ENCODE measurements at places on chromosomes 13 and 19. TPM values are rescaled to one million over a fixed set of nuclear protein-coding genes. Genes with fewer than 3 reads are reported as not detected.
A peak's percentile ranks its signal among the peaks of the same experiment; 100 is the strongest.

DNA sequence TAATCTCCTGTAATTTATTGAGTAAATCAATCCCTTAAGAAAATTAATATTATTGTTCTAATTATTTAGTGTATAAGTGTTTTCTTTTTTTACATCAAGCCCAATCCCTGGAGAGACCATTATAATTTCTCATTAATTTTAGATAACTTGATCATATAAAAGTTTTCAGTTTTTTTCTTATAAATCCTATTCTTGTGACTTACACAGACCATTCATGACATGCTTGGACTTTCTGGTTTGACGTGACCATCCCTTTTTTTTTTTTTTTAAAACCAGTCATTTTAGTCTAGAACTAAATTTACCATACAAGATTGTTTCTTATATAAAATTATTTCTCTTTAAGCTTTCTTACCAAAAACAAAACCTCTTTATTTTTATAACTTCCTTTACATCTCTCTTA lies 5.4 kb upstream of the MTRF1 start:
- no peak for DNase-seq
- no peak overlapping the region for H3K4me3 ChIP-seq
- H3K36me3 ChIP-seq = no peaks in the 10 kb centered on the region
- H3K27me3 ChIP-seq = no peaks in the 10 kb centered on the region

DNA sequence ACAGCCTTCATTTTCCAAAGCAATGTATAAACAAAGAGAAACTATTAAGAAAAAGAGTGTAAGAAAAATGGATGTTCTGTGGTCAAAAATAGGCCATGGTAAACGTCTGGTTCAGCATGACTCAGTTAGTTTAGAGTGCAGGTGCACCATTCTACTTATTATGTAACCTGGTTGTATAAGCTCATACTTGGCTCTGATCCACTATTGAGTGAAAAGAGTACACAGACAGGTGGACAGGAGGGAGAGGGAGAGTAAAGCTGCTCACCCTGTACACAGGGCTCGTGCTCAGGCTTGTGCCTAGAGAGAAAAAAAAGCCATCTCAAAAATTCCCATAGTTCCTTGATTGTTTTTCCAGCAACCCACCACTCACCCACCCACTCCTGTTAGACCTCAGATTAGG lies 85.8 kb upstream of the ZNF91 start:
- no peak for DNase-seq
- H3K27me3 ChIP-seq = no peaks in the 10 kb centered on the region
- no peaks in the 10 kb centered on the region for H3K36me3 ChIP-seq
- no peak overlapping the region for H3K27ac ChIP-seq

- H3K4me1 ChIP-seq = no peaks in the 10 kb centered on the region
- no peaks in the 10 kb centered on the region for H3K27me3 ChIP-seq
- DNase-seq = no peak
- H3K4me3 ChIP-seq = no peak overlapping the region
- H3K36me3 ChIP-seq = no peaks in the 10 kb centered on the region
Measured at GRCh38 chr13:30362869-30363268, 55.5 kb upstream of the KATNAL1 start.

GRCh38 chr19:7224995-7225394 lies 69.2 kb downstream of the INSR start:
- no peak overlapping the region for H3K27ac ChIP-seq
- H3K4me1 ChIP-seq = no peaks in the 10 kb centered on the region
- H3K4me3 ChIP-seq = no peak overlapping the region
- DNase-seq = no peak

DNA sequence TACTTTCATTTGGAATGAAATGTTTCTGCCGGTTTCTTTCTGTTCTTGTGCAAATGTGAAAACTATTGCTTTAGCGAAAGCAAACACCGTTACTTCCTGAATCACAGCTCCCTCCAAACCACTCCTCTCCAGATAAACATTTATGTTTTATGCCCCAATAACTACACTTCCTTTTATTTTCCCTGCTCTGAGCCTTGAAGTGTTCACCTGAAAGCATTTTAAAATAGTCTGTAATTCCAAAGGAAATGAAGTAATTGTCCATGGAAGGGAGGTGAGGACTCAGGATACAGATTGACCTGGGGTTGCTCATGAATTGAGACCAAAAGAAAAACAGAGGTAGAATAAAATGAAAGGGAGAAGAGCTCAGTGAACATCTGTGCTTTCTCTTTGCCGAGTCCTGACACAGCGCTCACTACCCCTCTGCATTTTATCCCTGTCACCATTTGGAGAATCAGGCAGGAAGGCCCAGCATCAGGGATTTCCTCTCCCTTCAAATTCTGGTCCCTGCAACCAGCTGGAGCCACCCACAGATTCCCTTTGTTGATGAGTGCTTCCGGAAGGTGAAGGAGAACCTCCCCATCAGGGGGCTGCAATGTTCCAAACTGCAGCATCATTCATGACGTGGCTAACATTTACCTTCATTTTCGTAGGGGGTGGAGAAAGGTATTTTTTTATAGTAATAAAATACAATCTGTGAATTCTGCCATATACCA lies 171.9 kb downstream of the ITGBL1 start:
- H3K36me3 ChIP-seq = no peaks in the 10 kb centered on the region
- peaks cover 4% of the 10 kb centered on the region for H3K4me1 ChIP-seq
- peak overlapping the region; percentile 88 for H3K27ac ChIP-seq
- H3K27me3 ChIP-seq = no peaks in the 10 kb centered on the region
- no peak for DNase-seq

DNA sequence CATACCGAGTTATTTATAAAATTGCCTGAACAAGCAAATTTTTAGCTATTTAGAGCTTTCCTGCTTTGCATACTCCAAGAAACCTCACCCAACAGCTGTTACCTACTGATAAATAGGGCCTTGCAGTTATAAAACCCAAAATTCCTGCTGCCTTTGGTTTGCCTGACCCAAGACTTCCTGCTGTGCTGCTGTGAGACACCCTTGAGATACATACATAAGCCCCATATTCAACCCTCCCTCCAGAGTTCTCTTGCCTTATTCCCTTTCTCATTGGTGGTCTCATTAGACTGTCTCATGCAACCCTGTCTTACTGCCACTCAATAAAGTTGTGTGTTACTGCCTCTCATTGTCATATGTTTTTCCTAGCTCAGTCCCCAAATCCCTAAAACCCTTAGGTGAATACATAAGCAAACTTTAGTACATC lies 677.6 kb downstream of the UQCRFS1 start:
- no peaks in the 10 kb centered on the region for H3K4me1 ChIP-seq
- no peak overlapping the region for H3K27ac ChIP-seq

FFAR2 gene
- 2.0 TPM for total RNA-seq

TUBA3C gene
- not detected for total RNA-seq

IL4I1 gene
- 7.2 TPM for total RNA-seq
